Hematopoietic multipotent progenitor cell treated with erythropoietin and hydrocortisone succinate and interleukin-3 and kit ligand, for 17 days (in vitro differentiated cells): ENCODE measurements at places on chromosomes 3 and 15.

DNA sequence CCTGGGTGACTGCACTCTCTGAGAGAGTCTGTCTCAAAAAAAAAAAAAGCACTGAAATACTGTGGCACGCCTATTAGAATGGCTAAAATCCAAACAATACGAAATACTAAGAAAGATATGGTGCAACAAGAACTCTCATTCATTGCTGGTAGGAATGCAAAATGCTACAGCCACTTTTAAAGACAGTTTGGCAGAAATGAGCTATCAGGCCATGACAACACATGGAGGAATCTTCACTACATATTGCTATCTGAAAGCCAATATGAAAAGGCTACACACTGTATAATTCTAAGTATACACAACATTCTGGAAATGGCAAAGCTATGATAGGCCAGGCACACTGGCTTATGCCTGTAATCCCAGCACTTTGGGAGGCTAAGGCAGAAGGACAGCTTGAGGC lies 18.8 kb downstream of the DPPA2 start:
- no peak for DNase-seq

- DNase-seq: no peak
Observed at GRCh38 chr15:78619022-78619950, 1.5 kb downstream of the CHRNA3 start.

DNA sequence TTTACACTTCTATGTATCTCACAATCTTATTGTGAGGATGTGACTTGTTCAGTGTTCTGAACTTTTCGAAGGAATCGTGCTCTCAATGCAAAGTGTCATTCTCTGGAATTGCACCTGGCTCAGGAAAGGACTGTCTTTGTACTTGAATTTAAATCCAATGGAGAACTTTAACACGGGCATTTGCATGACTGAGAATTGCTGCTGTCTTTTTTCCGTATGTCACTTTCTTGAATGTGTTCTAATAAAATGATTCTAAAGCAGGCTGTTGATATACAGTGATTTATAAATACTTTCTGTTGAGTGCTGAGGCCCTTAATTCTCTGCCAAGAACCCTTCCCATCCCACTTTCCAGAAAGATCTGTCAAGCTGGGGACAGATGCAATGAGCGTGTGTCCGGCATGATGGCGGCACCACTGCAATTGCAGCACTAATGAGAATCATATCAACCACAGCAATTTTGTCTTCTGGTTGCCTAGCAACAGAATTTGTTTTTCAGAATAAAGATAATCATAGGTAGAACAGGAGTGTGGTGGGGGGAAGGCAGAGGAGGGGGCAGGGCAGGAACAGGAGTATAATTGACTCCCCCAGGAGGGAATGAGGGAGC lies 210.6 kb upstream of the UMPS start:
- no peak for DNase-seq

- no peak for DNase-seq
Observed at GRCh38 chr3:40043444-40043755, 234.0 kb downstream of the MYRIP start.

DNA sequence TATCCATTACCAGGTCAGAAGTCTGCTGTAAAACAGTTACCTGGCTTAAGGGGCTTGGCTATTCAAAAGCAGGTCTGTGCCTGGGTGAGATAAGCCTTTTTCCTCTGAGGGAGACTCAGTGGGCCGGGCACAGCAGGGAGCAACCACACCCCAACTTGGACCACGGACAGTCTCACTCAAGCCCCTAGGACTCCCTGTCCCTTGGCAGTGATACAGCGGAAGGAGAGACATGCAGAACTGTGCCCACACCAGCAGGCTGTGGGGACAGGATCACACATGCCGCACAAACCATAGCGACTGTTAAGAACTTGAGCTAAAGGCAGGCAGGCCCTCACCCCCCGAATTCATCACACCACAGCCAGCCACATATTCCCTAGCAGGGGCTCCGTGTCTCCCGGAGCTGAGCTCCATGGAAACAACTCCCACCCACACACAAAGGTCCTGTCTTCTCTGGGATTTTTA lies 2.8 kb upstream of the GP5 start:
- no peak for DNase-seq

- DNase-seq: no peak
Observed at GRCh38 chr15:86588413-86588812, 508.7 kb downstream of the AGBL1 start.

GRCh38 chr15:37820380-37821128 lies 113.9 kb upstream of the TMCO5A start:
- DNase-seq: no peak

DNA sequence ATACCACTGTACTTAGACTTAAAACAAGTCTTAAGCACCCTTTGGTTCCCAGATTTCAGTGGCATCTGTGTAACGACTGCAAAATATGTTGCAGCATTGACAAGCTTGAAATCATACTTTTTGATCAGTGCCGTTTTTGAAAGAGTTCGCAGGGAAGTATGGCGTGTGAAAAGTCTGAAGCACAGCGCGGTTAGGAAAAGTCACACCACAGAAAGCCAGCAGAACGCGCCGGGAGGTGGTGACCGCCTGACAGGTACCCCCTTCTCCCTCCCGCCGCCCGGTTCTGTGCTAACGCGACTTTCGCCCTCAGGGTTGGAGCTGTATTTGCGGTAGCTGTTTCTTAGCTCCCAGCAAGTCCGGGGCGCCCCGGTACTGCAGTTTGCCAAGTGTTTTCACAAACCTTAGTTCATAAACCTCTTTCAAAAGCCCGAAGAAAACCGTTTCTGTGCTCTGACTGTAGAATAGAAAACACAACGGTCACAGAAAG lies 481 bp upstream of the CRYBG3 start:
- no peak for DNase-seq

DNA sequence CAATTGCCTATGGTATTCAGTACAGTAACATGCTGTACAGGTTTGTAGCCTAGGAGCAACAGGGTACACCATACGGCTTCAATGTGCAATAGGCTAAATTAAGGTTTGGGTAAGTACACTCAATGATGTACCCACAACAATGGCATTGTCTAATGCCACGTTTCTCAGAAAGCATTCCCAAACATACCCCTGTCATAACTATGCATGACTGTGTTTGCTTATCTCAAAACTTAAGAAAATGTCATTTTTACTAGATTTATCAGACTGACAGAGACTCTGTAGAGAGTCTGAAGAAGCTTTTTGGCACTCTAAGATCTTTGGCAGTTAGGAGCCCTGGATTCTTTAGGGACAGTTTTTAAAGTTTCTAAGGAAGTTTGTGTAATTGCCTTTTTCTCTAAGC lies 59.9 kb downstream of the MECOM start:
- DNase-seq: no peak

- DNase-seq: no peak
Observed at GRCh38 chr3:97009427-97010019, 195.1 kb downstream of the EPHA6 start.
